ENCODE measurements at places on chromosomes 7 and 10. TPM values are rescaled to one million over a fixed set of nuclear protein-coding genes. Genes with fewer than 3 reads are reported as not detected.

GHRHR gene
- total RNA-seq, result not detected

- no peak for DNase-seq
Measured at GRCh38 chr10:62618576-62619412, 185.7 kb upstream of the ADO start.

DNA sequence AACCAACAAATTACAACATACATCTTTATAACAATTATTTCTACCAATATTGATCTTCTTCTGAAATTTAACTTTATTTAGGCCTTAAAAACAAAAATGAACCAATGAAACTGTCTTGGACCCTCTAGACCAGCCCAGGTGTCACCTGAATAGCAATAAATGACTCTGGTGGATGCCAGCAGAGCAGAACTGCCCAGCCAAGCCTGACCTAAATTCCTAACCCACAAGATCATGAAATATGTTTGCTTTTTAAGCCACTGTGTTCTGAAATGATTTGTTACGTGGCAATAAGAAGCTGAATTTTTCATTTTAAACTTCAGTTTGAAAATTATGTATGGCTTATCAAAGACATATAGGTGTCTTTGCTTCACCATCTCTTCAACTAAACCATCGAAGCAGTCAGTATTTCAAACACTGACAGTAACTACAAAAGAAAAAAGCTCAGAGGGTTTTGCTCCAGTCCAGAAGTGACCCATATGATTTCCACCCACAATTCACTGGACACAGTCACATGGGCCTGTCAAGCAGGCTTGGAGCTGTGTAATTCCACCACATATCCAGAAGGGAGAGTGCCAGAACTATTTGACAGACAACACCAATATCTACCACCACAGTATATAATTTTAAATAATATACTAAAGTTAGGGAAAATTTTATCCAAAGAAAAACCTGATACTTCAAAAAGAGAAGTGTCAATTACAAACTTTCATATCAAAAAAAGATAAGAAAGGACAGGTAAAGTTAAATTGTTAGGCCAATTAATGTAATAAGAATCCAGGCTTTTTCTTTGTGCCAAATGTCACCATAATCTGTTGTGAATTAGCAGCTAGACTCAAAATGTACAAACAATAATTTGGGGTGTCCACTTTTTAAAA, 94.5 kb downstream of the KMT2C start:
- DNase-seq, result peak; percentile 51

GRCh38 chr10:121311812-121312443, 286.3 kb downstream of the FGFR2 start:
- DNase-seq, result no peak

DNA sequence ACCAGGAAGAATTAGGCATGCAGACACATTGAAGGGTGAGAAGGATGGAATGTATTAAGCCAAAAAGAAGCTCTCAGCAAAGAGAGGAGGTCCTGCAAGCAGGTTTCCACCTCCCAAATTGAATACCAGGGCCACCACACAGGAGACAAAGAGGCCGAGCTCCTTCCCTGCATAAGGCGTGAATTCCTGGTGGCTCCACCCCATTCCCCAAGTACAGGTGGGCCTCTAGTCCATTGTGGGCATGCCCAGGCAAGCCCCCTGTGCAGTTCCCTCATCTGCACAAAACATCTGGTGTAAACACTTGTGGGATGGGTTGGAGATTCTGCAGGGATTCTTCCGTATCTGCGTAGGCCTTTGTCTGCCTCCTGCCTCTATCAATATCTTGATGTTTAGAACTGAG, 817.5 kb downstream of the NRG3 start:
- DNase-seq, result no peak

SSMEM1 gene
- not detected for total RNA-seq

HOXA5 gene
- not detected for total RNA-seq

CYP2C19 gene
- 0.26 TPM for total RNA-seq

GRCh38 chr10:95864906-95865813, 42.6 kb upstream of the CC2D2B start:
- DNase-seq, result peak; percentile 70

HOXA7 gene
- total RNA-seq, result not detected

FAM25G gene
- total RNA-seq, result 1.4 TPM

PAPOLB gene
- total RNA-seq, result under 0.01 TPM

- DNase-seq, result no peak
Measured at GRCh38 chr7:30852744-30853288, 58.8 kb upstream of the AQP1 start.

- no peak for DNase-seq
Measured at GRCh38 chr7:82723411-82723810, 279.8 kb upstream of the CACNA2D1 start.

- no peak for DNase-seq
Measured at GRCh38 chr10:61832866-61833481, 68.5 kb upstream of the ARID5B start.

- DNase-seq, result no peak
Measured at GRCh38 chr10:124515244-124515970, 53.8 kb downstream of the LHPP start.

DNA sequence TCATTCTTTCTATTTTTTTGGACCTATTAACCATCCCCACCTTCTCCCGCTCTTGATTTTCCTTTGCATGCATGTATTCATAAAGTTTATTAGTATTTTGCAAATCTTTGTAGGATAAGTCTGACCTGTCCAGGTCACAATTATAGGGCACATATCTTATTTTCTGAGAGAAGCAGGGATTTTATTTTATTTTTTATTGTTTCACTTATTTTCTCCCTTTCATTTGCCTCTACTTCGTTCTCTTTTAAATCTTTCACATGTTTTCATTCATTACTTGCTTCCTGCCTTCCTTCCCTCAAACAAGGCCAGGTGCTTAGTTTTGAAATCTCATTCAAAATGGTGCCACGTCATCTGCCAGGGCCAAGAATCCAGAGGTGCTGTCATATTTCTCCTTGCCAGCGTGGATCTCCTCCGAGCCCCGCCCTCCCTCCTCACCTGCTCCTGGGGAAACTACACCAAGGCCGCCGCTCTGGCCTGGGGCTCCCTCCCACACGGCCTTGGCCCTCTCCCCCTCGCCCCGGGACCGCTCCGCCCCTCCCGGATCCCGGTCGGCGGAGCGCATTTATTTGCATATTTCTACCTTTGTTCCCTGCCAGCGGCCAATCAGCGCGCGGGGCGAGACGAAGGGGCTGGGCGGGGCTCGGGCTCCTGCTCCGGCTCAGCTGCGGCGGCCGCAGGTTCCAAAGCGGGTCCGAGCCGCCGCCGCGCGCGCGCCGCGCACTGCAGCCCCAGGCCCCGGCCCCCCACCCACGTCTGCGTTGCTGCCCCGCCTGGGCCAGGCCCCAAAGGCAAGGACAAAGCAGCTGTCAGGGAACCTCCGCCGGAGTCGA, at the start of gene TSPAN13:
TSS of gene TSPAN13 (plus strand) at position 654 of the 830 bp plus-strand sequence. CDS start 213 bp downstream, outside the sequence.
- peak; percentile 94 for DNase-seq

DNA sequence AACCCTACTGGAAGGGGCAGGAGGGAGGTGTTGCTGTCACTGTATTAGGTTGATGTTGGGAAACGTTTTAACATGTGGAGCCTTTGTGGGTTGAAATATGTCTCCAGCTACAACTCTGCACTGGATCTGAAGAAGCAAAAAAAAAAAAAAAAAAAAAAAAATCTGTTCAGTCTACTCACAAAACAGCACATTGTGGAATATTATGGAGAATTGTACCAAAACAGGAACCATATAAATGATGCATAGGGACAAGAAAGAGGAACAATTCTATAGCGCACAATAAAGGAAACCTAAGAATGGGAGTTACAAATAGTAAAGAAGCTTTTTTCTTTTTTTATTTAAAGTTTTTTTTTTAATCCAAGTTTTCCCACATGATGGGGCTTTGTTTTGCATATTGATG, 63.8 kb downstream of the CCSER2 start:
- DNase-seq, result no peak

CALD1 gene
- 102 TPM for total RNA-seq

DNA sequence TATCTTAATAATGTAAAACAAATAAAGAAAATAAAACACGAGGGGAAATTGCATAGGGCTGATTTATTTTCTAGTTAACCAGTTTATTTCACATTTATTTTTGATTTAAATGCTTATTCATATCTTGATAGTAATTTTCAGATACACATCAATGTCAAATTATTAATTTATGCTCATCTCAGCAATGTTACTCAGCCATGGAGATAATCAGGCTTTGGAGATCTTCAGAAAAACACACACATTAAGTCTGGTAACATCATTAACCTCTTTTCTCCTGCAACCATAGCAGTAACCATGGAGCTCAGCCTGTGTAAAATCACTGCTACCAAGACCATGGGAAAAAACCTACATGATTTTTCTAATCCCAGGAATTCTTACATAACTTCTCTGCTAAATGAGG, 31.9 kb upstream of the TBX20 start:
- DNase-seq, result no peak
